ENCODE measurements at places on chromosomes 3 and 15.

GRCh38 chr3:127645371-127646015 is 16.5 kb downstream of the PODXL2 start:
- DNase-seq, result no peak

DNA sequence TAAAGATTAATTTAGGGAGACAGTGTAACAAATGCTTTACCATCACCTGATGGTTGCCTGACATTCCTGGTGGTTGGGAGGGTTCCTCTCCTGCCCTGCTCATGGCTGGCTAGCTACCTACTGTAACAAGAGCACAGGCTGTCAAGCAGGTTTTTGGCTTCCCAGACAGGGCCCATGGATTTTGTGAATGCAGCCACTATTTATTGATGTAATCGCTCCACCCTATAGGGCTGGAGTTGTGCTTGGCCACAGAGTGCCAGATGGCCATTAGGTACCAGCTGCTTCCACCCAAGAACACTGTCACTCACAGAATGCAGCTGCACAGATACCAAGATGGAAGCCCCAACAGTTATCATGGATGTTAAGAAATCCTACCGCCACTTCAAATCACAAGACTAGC is 31.0 kb upstream of the KLHL25 start:
- no peak for DNase-seq

DNA sequence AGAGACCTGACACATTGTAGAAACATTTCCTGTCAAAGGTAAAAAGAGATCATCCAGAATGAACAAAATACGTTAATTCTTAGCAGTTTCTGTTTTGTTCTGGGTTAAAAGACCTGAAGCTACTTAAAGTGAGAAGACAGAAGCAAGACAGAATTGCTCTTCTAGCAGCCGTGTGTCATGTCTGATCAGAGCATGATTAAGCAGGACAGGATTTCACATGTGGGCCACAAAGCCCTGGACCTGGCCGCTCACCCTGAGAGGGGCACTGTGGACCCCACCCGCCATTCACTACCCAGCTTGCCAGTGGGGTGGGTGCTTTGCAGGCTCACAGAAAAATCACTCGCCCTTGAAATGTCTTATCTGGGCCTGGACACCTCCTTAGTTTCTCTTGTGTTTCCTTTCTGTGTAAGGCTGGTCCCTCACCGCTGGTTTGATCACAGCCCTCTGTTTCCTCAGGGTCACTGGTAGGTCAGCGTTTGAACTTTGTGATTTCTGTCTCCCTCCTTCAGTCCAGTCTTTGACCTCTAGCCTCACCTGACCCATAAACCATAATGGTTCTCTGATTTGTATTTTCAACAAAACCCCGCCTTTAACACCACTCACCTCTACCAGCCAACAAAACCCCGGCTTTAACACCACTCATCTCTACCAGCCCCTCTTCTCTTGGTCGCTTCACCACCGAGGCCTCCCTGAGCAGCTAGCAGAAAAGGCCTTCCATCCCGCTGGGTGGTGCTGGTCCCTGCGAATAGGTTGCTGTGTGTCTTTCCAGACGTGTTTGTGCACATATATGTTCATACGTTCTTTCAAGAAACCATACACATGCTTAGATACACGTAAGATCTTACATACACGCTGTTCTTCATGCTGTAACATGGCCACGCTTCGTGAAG is 185.0 kb downstream of the OR4M2 start:
- no peak for DNase-seq

- DNase-seq, result no peak
Observed at GRCh38 chr3:150396491-150396890, 11.6 kb upstream of the TSC22D2 start.

DNA sequence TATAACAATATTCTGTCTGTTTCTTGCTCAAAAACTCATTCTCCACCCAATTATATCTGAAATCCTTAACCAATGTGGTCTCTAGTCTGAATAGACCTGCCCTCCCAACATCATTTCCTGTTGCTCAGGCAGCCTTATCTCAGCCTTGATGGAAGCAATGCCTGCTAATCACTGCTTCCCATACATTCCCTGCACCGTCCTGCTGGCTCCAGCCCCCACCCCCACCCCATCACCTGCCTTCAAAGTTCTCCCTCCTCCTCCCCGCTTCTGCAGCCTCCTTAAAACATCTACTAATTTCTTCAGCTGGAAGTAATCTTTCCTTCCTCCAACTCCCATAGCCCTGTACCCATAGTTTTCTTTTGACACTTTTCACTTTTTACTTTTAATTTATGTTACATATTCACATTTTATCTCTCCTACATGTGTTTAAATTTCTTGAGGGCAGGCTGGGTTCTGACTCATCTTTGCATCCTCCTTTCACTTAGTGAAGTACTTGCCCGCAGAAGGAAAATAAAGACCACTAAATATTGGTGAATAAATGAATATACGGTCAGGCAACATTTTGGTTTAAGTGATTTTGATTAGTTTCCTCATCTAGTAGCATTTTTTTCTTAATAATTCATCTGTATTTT is 98.2 kb downstream of the MEIS2 start:
- DNase-seq, result no peak

DNA sequence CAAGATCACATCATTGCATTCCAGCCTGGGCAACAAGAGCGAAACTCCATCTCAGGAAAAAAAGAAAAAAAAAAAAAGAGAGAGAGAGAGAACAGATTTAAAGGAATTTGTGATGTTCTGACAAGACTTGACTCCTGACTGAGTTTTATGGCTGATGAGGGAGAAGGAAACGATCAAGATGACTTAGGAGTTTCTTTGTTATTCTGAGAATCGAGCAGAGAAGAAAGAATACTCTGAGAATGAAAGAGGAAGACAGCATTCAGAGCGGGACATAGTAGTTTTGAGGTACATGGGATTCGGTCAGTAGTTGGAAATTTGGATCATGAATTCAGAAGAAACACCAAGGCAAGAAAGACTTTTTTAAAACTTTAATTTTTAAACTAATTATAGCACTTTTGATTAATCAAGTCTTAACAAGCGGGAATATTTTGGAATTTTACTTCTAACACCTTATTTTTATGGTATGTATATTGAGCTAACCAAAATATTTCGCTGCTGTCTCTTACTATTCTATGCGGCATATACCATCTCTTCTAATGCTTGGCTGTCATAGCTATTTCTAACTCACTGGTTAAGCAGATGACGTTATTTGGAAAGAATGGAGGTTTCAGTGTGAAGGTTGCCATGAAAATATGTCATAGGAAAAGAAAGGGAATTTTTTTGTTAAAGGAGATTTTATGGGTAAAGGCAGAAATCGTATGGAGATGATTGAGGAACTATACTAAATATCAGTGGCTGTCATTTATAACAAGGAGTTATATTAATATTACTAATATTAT is 644.1 kb downstream of the RBMS3 start:
- no peak for DNase-seq

DNA sequence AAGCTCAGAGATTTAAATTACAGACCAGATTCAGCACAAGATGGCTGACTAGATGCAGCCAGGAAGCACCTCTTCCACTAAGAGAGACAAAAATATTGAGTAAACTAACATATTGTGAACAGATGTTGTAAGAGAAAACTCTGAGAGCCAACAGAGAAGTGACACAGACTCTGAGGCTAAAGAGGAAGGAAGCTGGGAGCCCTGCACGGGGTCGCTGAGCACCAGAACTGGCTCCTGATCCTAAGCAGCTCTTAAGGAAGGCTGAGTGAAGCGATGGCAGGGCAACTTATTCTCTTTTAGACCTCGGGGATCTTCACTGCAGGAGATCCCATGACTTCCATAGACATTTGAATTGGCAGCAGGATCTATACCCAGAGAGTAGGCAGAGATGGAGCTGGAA is 578.0 kb upstream of the GRM7 start:
- DNase-seq, result peak; percentile 48

DNA sequence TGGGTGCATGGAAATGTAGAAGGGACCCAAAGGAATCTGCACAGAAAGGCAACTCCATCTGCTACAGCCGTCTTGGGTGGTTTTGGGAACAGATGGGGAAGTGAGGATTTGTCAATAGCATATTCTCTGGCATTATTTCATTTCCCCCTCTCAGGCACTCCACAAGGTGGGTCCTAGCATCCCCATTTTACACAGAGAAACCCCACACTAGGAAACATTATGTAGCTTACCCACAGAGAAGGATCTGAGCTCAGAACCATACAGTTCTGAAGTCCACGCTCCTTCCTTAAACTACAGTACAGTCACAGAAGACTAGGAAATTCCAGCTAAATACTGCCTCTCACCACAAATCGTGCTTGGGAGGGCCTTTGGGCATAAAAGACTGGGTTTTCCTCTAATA is 61.2 kb upstream of the CTNNB1 start:
- DNase-seq, result no peak

DNA sequence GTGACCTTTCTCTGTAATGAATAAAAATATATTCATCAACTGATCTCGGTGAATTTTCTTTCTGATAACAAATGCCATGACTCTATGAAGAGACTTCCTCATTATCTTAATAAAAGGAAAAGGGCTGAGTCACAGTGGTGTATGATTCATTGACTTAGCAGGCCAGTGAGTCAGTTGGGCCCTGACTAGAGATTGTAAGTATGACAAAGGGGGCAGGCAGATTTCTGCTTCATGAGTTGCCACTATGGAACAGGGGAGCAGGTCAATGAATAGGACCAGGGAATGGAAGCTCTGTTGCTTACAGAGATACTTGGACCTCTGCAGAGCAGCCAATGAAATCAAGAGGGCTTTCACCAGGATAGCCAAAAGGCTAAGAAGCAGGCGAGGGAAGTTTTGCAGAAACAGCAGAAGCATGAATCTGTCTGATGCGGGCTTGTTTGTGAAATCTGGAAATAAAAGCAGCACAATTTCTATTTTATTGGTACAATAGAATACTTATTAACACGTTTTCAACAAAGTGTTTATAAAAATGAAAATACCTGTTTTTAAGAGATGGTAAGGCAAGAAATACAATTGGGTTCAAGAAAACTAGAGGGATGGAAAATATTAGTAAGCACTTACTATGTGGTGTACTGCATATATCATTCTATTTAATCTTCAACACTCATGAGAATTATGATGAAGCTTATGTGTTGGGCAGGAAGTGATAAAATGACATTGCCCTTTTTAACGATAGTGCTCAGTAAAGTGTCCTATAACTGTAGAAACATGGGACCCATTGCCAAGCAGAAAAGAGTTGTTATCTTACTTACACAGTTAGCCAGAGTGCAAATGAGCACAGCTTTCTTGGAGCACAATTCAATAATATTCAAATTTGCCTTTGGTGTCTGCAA is 169.8 kb upstream of the MYRIP start:
- DNase-seq, result no peak

- no peak for DNase-seq
Observed at GRCh38 chr3:72973031-72973723, 23.4 kb upstream of the PPP4R2 start.

DNA sequence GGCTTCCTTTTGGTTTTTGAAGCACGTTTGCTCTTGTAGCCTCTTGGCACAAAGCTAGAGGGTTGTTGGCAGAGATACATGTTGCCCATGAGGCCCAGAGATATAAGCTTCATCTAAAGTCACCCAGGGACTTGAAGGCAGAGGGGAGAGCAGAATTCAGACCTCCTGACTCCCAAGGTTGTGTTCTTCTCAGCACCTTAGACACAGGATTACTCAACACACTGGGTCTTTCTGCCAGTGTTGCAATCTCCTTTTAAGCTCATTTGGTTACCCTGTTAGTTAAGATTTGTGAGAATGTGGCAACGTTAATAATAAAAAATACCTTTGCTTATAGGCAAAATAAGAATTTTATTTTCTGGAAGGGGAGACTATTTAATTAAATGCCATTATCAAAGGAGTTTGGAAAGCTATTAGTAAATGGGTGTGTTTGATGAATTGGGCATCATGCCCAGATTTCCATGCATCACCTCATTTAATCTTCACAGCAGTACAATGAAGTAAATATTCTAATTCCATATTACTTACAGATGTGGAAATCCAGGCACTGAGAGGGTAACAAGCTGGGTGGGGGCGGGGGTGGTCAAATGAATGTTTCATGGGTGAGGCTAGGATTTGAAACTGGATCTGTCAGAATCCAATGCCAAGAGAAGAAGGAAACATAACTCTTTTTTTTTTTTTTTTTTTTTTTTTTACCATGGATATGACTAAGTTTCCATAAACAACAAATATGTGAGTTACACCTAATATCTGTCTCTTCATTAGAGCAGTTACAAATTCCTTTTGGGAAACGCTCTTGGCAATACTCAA is 183.3 kb downstream of the NR1D2 start:
- DNase-seq, result no peak
